ENCODE measurements at places on chromosomes 5 and 9. TPM values are rescaled to one million over a fixed set of nuclear protein-coding genes. Genes with fewer than 3 reads are reported as not detected.

- no peak for DNase-seq
These were observed at the start of gene SUSD3 for GRCh38 chr9:93058355-93059010. Gene SUSD3 (plus strand): TSS chr9:93058701. CDS start chr9:93058743, 42 bp downstream.

- DNase-seq: no peak
These were observed 24.7 kb upstream of the LMNB1 start for GRCh38 chr5:126752081-126752785.

GRCh38 chr9:5438301-5439162 lies 807 bp upstream of the PLGRKT start:
- no peak for DNase-seq

DNA sequence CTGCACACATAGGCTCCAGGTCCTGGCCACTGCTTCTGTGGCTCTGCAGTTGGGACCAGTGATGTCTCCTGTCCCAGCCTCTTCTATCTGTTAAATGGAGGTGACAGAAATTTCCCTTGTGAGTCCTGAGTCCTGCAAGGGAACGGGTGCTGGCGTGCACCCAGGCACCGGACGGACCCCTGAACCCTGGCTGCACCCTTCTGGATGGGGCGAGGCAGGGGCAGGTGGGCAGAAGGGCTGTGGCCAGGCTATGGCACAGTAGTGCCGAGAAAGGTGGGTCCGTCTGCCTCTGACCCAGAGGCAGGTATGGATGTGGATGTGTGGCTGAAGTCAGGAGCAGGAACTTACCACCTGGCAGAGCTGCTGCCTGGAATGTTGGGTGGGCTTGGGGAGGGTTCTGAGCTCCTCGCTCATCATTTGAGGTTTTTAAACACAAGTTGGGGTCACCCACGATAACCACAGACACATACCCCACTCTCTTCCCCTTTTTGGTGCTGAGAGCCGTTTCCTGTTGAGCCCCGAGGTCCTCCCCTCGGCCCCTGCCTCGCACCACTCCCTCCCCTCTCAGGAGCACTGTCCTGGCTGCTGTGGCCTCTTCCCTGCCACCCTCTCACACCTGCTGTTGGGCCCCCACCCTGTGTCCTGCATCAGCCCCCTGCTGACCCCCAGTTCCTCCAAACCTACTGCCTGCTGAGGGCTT lies 82.0 kb downstream of the COL5A1 start:
- no peak for DNase-seq

The FAM78A gene
- total RNA-seq: 1.7 TPM

All from LHCN-M2 (cell line).